ENCODE measurements at places on chromosomes 7 and 10.

- no peak for DNase-seq
Measured at GRCh38 chr7:81040496-81040895, 121.6 kb upstream of the SEMA3C start.

- DNase-seq, result no peak
Measured at GRCh38 chr10:31668326-31668725, 260.3 kb downstream of the ARHGAP12 start.

DNA sequence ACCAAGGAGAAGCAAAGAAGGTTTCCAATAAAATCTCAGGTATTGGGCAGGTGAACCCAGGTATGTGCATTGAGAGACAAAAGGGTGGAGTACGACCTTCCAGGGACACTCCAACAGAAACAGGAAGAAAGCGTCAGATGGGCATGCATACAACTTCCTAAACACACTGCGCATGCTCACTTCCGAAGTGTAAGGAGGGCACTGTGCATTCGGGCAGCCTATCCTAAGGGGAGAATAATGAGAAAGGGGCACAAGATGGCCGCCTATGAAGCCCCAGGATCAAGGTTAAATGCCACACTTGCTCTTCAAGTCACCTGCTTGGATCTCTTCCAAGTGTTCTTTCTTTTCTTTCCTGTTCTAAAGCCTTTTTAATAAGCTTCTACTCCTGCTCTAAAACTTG is 39.4 kb upstream of the PRSS1 start:
- DNase-seq, result no peak

DNA sequence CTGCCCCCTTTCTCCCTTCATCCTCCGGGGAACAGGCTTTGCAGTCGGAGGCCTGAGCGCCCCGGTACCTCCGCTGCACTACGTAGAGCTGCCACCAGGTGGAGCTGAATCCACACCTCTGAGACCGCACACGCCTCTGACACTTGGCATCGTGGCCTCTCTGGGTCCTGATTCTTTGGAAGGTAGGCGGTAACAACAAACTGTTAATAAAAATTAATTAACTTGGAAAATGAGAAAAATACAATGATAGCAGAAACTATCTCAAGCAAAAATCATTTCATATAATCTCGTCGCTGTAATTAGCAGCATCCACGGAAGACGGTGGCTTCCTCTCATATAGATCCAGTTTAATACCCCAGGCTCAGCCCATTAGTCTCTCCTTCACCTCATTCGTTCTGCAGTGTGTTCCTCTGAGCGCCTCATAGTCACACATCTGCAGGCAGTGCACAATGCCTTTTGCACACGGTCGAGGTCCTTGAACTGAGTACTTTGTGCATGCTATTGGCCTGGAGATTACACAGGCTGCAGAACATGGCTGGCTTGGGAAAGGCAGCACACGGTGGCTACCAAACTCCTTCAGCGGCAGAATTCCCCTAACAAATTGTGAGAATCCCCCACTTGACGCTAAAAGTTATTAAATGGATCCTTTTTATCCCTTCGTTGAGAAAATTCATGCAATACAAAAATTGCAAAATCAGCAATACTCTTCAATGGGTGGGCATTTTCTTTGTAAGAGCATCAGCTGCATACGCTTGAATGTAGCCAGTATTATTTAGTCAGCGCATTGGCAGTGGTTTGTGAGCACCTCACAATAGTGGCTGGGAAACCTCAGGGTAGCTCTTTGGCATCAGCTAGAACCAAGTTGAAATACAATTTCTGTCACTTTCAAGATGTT is 18.7 kb downstream of the OR9A2 start:
- peak; percentile 91 for DNase-seq

- DNase-seq, result no peak
Measured at GRCh38 chr10:45091968-45092367, 91.2 kb downstream of the ZNF22 start.

- DNase-seq, result no peak
Measured at GRCh38 chr7:149229526-149229925, 9.9 kb upstream of the ZNF212 start.

- no peak for DNase-seq
Measured at GRCh38 chr10:24156686-24157085, 52.3 kb upstream of the KIAA1217 start.

- no peak for DNase-seq
Measured at GRCh38 chr7:116545411-116545993, 20.7 kb downstream of the CAV1 start.

- no peak for DNase-seq
Measured at GRCh38 chr10:110546077-110546476, 21.4 kb upstream of the SMC3 start.

DNA sequence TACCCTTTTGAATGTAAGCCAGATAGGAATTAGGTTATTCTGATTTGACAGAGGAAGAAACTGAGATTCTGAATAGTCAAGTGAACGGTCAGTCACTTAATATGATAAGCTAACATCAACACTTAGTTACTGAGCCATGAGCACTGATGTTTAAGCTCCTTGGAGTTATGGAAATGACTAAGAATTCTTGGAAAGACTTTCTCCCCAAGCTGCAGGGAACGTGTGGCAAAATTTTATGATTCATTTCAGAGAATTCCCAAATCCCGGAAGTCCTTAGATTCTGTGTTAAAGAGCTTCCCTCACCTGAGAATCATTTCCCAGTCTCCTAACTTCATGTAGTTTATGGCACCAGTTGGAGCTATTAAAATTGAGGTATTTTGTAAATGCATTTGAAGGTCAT is 330.9 kb downstream of the XPNPEP1 start:
- no peak for DNase-seq

GRCh38 chr10:7258948-7259523 is 151.8 kb downstream of the SFMBT2 start:
- DNase-seq, result no peak

DNA sequence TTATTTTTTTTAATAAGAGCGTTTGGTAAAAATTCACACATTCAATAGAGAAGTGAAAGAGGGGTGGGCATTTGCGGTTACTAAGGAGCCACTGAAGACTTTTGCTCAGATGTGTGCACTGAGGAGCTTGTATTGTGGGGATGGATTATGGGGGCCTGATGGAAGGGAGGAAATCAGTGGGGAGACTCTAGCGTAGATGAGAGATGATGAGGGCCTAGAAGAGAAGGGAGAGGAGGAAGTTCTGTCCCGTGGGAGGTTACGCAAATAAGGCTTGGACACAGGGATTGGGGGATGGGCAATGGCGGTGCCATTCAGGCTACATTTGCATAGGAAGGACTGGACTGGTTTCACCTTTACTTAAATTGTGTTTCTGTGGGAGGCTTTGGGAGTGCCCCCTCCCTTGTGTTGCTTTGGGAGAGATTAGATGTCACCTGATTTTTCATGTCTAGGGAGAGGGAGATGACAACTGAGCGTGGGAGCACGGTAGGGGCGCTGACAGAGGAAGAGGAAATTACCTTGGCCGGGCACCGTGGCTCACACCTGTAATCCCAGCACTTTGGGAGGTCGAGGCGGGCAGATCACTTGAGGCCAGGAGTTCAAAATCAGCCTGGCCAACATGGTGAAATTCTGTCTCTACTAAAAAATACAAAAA is 2.2 kb upstream of the HIP1 start:
- DNase-seq, result no peak

DNA sequence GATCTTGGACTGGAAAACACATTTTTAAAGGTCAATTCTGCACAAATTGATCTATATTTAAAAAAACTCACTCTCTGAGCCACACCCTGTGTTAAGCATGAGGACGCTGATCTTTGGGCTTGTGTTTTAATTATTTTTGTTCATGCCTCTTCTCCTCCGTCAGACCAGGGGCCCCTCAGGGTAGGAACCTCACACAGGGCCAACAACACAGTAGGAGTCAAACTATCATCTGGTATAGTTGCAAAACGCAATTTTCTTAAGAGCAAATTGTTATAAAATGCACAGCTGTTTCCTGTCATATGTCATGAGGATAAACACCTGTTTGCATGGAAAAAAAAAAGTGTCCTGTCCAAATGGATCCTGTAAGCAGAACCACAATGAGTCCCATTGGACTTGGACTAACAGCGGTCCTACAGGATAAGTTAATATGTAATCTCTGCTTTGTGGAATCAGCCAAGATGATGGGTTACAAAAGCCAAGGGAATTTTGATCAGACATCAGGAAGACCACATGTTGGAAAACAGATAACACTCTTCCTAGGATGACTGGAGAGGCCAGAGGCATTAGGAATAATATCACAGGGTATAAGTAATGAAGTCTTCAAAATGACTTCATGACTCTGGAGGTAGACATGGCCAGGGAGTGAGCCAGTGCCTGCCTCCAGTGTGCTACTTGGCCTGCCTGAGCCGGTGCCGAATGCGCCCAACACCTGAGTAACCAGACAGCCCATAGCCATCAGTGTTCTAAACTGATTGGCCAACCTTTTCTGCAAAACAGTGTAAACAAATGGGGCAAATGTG is 184.9 kb upstream of the ADCY1 start:
- DNase-seq, result no peak

- no peak for DNase-seq
Measured at GRCh38 chr10:104139221-104139620, 17.2 kb downstream of the SFR1 start.

GRCh38 chr10:90289037-90289436 is 568.8 kb downstream of the HTR7 start:
- no peak for DNase-seq

GRCh38 chr7:102175423-102176170 is 111.1 kb upstream of the SH2B2 start:
- DNase-seq, result no peak

- no peak for DNase-seq
Measured at GRCh38 chr7:148717266-148717793, 18.6 kb downstream of the CUL1 start.

DNA sequence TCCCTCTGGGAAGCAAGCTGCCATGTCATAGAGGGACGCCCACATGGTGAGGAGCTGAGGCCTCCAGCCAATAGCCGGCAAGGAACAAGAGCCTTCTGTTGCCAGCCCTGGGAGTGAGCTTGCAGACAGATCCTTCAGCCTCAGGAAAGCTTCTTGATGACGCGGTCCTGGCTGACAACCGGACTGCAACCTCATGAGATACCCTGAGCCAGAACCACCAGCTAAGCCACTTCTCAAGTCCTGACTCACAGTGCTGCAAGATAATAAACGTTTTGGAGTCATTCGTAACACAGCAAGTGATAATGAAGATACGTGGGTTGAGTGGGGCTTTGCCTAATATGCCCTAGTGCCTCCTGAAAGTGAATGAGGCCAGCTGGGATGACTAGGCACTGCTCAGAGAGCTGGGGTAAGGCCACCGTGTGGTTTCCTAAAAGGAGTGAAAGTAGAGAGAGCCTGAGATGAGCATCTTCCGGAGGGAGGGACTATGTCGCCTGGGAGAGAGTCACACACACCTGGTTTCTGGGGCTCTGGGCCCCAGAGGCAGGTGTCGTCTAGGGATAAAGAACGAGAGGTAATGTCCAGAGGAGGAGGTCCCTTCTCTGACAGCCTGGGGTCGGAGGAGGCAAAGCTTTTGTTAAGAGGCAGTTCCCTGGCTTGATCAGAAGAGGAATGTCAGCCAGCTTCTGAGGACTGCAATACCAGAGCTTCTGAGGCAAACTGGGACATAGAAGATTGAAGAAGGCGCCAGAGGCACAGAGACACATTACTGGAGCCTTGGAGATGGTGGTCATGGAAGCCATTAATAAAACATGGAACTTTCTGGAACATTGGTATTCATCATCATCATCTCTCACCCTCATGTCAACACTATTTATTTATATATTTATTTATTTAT is 53.6 kb downstream of the PYROXD2 start:
- peak; percentile 94 for DNase-seq

- no peak for DNase-seq
Measured at GRCh38 chr10:122348512-122348911, 26.0 kb upstream of the PLEKHA1 start.

- no peak for DNase-seq
Measured at GRCh38 chr10:31918671-31919409, 9.8 kb downstream of the ARHGAP12 start.

DNA sequence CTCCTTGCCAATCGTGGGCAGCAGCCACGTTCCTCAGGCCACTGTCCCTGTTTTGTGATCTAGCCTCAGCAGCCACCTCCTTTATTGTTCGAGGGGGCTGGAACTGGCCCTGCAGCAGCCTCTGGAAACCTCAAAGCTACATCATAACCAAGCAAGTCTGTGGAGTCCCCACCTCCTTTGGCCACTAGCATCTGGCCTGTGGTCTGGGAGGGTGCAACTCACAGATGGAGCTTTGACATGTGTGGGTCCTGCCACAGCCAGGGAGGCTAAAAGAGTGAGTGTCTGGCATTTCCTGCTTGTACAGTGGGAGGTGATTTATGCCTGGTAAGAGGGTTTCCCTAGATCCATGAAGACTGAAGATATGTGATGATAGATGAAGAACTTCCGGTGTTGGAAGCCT is 32.3 kb upstream of the NUB1 start:
- DNase-seq, result no peak

- DNase-seq, result no peak
Measured at GRCh38 chr7:132321387-132321786, 254.9 kb downstream of the PLXNA4 start.

DNA sequence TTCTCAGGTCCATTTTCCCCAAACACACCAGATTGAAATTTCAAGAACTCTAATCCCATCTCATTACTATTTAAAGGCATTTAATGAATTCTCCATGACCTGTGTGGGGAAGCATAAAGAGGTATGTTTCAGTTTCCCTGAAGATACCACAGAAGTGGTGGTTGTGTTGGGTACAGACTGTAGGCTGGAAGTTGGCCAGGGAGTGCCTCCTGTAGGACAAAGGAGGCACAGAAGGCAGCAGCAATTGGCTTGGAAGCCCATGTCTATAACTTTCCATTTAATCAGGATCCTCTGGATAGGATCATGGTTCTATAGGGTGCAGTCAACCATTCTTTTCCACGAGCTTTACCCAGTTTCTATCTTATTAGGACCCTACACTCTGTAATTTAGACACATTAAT is 8.6 kb upstream of the BET1 start:
- DNase-seq, result no peak

- DNase-seq, result no peak
Measured at GRCh38 chr7:135998081-135998480, 20.9 kb upstream of the MTPN start.

DNA sequence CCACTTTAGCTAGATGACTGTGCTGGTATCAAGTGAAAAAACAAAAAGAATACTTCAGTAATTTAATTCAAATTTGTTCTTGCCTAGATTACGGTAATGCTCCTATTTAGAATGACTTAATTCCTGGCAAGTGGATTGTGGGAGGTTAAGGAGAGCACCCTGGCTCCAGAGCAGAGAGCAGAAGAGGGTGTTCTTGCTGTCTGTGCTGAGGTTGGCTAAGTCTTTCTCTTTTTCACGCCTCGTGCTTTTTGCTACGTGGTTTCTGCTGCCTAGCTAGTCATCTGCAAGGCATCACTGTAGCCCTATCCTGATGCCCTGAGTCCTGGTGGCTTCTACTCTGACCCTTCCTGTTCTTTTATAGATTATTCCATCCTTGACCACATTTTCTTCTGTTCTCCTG is 101.4 kb downstream of the INSYN2A start:
- no peak for DNase-seq

DNA sequence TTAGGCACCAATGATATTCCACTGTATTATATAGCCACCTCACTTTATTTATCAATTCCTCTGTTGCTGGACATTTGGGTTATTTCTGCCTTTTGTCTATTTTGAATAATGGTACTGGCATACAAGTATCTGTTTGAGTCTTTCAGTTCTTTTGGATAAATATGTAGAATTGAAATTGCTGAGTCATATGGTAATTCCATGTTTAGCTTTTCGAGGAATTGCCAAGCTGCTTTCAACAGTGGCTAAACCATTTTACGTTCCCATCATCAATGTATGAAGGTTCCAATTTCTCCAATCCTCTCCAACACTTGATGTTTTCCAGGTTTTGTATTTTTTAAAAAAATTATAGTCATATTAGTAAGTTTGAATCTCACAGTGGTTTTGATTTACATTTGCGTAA is 42.3 kb downstream of the JMJD1C start:
- no peak for DNase-seq

GRCh38 chr10:6713716-6714115 is 133.6 kb upstream of the PRKCQ start:
- peak; percentile 16 for DNase-seq
